NCI-H2029 (cell line): ENCODE measurements at places on chromosomes 6 and 20.

GRCh38 chr6:149921361-149921760 lies 1.6 kb downstream of the RAET1G start:
- no peak for DNase-seq

GRCh38 chr6:41704028-41704427 lies 31.4 kb downstream of the TFEB start:
- no peak for DNase-seq

GRCh38 chr6:287489-287860 lies 4.8 kb upstream of the DUSP22 start:
- no peak for DNase-seq

DNA sequence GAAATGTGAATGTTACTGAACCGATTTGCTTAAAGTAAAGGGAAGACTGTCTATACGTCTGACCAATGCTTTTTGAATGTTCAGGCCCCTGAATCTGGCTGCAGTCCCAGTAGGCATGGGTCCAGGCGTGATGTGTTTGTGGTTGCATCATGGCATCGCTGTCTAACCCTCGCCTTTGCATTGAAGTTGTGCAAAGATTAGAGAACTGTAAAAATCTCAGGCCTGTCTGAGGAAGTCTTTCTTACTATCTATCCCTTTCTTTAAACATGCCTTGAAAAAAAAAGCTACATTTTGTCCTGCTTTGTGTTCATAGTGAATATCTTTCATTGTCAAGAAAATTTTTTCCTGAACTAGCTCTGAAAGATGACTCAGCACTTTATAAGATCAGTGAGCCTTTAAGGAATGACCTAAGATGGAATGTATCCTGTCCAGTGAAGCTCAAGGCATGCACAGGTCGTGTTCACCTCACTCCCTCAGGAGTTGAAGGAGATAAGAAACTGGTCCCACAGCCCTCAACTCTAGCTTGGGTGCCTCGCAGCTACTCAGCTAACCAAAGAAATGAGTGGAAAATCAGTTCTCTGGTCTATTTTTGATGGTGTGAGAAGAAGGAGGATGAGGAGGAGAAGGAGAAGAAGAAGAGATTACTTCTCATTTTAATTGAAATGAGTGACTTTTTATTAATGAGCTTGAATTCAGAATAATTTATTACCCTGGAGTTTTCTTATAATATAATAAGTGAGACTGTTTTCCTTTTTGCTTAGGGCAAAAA lies 48.6 kb downstream of the TPD52L1 start:
- peak; percentile 22 for DNase-seq

DNA sequence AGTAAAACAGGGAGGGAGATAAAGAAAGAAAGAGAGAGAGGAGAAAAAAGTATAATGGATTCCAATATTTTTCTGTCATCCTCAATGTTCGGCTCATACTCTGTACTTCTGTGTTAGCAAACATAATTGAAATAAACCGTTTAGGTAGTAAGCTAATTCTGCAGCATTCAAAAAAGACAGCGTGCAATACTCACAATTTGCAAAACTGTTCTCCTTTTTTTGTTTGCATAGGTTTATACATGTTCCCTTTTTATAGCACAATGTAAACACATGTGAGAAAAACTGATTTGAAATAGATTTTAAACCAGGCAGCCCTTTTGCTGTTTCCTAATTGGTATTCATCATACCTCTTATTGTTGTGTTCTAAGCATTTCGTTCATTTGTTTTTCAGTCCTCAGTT lies 188.9 kb downstream of the PLCB1 start:
- DNase-seq = no peak

GRCh38 chr6:166454692-166455515 lies 72.2 kb upstream of the MPC1 start:
- no peak for DNase-seq

GRCh38 chr6:38435330-38435729 lies 204.4 kb downstream of the BTBD9 start:
- no peak for DNase-seq

GRCh38 chr6:33717934-33718455 lies 6.5 kb upstream of the UQCC2 start:
- DNase-seq = no peak

GRCh38 chr6:97919631-97920030 lies 636.6 kb upstream of the MMS22L start:
- no peak for DNase-seq

DNA sequence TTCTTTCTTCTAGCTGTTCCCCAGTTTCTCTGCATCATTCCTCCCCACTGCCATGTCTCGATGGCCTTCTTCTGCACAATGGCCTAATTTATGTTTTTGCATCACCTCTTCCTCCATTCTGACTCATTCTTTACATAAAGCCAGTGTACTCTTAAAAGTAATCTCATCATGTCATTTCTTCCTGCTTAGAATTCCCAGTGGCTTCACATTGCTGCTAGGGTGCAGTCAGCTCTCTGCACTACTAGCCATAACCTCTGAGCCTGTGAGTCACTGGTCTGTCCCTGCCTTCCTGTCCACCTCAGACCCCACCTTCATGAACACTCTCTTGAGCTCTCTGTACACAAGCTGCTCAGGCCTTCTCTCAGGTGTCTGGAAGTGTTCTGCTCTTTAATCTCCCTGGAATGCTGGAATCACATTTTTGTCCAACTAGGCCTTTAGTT lies 24.1 kb upstream of the TRIM27 start:
- no peak for DNase-seq

DNA sequence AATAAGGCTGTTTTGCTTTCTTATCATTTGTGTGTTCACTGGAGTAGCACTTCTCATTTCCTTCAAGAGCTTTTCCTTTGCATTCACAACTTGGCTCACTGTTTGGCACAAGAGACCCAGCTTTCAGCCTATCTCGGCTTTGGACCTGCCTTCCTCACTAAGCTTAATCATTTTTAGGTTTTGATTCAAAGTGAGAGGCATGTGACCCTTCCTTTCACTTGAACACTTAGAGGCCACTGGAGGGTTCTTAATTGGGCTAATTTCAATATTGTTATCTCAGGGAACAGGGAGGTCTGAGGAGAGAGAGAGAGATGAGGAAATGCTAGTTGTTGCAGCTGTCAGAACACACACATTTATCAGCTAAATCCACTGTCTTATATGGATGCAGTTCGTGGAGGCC lies 82.9 kb upstream of the SCAF8 start:
- DNase-seq = no peak

DNA sequence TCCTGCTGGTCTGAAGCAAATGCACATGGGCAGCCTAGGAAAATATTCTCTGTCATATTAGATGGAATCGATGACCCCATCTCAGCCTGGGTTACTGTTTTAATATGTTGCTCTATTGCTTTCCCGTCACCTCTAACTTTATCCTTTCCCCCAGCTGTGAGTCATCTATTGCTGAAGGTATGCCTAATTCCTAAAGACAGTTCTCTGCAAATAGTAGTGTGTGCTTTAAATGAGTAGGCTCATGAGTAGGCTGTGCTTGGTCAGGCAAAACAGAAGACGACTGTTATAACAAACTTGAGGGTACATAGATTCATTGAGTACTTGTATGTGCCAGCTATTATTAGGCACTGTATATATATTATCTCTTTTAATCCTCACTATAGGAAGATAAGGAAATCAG lies 47.2 kb downstream of the CTNNBL1 start:
- no peak for DNase-seq
